ENCODE measurements at places on chromosomes 5 and 9. TPM values are rescaled to one million over a fixed set of nuclear protein-coding genes. Genes with fewer than 3 reads are reported as not detected.

The IER5L gene
- 0.67 TPM for total RNA-seq

The PCDHB15 gene
- total RNA-seq = not detected

The BAAT gene
- total RNA-seq = not detected

The CARD19 gene
- total RNA-seq = 83.6 TPM

The TPPP gene
- total RNA-seq = 1.4 TPM

The SLC4A9 gene
- 0.26 TPM for total RNA-seq

The GBGT1 gene
- 2.8 TPM for total RNA-seq

The PCA3 gene
- not detected for total RNA-seq

The GFI1B gene
- total RNA-seq = not detected

The ROPN1L gene
- 1.0 TPM for total RNA-seq

The PGM5 gene
- total RNA-seq = not detected
